T-cell (primary cell): ENCODE measurements at places on chromosomes 2 and 18.

DNA sequence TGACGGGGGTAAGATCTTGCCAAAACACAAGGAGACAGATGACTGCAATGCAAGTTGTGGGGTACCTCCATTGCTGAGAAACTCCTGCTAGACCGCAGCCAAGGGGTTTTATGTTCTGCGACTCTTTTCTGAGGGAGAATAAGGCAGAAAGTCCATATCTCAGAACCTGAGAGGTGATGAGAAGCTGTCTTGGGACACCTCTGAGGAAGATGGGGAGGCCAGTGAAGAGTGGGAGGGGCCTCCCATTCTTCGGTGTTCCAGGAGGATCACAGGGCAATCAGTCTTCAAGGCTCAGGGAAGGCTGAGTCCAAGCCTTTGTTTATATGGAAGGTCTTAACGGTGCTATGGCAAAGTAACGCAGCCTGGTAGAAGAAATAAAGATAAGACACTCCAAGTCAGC is 18.0 kb downstream of the CYP27A1 start:
- DNase-seq, result no peak

DNA sequence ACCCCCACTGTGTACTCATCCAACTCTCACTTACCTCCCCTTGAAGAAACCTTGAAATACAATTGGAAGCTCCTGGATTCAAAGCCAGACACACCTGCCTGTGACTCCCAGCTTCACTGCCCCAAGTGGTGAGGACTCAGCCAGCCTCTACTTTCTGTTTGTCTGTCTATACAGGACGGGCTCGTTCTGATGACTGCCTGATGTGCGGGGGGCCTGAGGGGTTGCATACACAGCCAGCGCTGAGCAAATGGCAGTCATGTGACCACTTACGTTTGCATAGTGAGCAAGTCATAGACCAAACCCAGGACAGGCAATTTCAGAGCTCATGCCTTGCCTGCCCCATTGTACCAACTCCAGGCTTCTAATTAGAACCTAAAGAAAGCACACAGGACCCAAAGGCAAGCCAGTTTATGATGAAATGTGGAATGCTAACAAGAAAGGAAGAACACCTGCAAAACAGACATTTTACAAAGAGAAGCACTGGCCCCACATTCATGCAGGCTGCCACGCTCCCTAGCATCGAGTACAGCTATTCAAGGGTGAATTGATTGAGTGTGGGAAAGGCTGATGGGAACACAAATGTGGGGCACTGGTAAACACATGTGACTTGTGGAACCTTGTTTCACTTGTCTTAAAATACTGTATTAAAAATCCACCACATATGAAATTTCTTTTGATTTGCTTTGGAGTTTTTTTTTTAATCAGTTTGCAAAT is 137.8 kb downstream of the LNPK start:
- DNase-seq, result no peak

GRCh38 chr18:54672846-54673475 is 81.9 kb downstream of the DYNAP start:
- DNase-seq, result no peak

- DNase-seq, result no peak
Observed at GRCh38 chr2:32572030-32572429, 55.8 kb upstream of the TTC27 start.

- DNase-seq, result no peak
Observed at GRCh38 chr2:118658596-118659198, 188.8 kb downstream of the EN1 start.

- DNase-seq, result no peak
Observed at GRCh38 chr2:70089220-70089982, 2.1 kb downstream of the PCBP1 start.

DNA sequence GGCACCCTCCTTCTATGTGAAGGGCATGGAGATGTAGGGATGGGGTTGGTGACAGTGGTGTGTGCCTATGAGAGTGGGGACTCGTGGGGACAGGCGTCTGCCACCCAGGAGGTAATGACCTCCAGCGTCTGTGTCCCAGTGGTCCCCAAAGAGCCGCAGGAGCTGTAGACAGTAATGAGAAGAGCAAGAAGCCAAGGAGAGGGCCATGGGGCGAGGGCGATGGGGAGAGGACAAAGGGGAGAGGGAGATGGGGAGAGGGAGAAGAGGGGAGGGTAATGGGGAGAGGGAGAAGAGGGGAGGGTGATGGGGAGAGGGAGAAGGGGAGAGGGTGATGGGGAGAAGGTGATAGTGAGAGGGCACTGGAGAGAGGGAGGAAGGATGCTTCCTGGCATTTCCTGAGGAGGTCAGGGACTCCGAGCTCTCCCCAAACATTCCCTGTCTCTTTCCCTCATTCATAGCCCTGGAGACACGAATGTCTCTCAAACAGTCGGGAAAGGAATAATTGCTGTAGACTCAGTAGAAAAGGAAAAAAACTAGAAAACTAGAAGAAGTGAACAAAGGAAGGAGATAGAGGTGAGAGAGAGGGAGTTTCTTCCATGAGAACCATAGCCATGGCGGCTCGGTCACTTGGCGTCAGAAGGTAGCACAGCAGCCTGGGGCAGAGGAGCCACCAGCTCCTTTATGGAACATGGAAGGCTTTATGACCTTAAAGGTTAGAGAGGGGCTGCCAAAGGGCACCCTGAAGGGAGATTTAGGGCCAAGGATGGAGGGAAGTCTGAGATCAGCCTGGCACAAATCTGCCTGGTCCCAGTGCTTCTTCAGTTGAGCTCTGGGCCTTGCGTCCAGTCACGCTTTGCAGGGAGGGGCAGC is 39.5 kb downstream of the PSD4 start:
- no peak for DNase-seq

DNA sequence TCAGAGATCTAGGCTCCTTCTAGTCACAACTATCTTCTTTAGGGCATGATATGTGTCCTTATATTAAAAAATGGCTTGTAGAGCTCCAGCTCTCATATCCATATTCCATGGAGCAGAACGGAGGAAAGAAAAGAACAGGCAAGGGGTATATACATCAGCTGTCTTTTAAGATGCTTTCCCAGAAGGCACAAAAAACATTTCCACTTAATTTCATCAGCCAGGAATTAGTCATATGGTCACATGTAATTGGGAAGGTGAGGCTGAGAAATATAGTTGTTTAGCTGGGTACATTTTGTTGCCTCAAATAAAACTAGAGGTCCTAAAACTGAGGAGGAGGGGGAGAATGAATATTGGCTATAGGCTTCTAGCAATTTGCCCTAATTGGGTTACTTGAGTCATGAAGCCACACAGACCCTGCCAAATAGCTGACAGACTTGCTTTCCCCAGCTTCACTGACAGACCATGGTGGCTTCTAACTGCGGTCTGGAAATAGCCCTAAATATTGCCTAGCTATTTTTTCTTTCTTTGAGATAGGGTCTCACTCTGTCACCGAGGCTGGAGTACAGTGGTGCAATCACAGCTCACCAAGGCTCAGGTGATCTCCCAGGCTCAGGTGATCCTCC is 20.0 kb downstream of the MAIP1 start:
- DNase-seq, result no peak

- no peak for DNase-seq
Observed at GRCh38 chr2:210215120-210215519, 10.1 kb downstream of the ACADL start.

DNA sequence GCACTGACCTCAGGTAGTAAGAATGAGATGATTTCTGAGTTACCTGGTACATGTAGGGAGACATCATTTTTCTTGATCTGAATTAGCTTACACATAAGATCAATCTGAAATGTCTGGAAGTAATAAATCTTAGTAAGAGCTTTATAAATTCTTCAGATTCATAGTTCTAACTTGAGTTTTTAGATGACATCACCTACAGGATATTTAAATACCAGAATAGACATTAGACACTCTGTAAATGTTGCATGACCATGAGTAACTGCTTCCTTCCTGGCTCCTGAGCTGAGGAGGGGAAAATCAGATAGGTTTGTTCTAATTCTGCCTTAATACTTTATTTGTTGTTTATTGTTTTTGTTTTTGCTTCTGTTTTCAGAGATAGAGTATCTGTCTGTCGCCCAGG is 181.8 kb downstream of the PHLPP1 start:
- no peak for DNase-seq

- no peak for DNase-seq
Observed at GRCh38 chr18:8081872-8082553, 514.9 kb downstream of the PTPRM start.

DNA sequence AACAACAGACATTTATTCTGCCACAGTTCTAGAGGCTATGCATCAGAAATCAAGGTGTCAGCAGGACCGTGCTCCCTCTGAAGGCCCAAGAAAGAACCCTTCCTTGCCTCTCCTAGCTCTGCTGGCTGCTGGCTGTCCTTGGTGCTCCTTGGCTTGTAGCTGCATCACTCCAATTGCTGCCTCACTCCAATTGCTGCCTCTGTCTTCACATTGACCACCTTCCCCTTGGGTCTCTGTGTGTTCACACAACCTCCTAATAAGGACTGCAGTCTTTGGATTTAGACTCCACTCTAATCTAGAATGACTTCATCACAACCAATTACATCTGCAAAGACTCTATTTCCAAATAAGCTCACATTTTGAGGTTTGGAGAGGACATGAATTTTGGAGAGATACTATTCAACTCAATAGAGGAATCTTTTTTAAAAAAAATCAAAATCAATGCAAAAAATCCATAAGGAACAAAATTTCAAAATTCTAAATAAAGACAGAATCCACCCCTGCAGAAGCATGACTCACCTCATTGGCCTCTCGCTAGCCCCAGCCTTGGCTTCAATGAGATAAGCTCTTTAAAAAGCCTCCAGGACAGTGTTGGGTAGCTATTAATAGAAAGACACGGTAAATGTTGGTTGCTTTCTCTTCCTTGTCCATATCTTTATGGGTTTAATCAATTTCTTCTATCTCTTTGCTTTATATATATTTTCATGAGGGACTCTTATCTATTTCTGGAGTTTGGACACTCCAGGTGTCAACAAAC is 267.6 kb upstream of the MGAT5 start:
- no peak for DNase-seq

- DNase-seq, result no peak
Observed at GRCh38 chr2:186306754-186307153, 179.3 kb upstream of the ZC3H15 start.

- no peak for DNase-seq
Observed at GRCh38 chr2:174648896-174649295, 51.3 kb upstream of the WIPF1 start.

- no peak for DNase-seq
Observed at GRCh38 chr18:24499814-24500213, 39.4 kb downstream of the HRH4 start.

GRCh38 chr2:191728750-191729624 is 51.1 kb downstream of the NABP1 start:
- DNase-seq, result no peak

- no peak for DNase-seq
Observed at GRCh38 chr2:40339026-40339425, 112.9 kb downstream of the SLC8A1 start.

GRCh38 chr2:170820757-170821530 is 4.3 kb downstream of the GAD1 start:
- no peak for DNase-seq

DNA sequence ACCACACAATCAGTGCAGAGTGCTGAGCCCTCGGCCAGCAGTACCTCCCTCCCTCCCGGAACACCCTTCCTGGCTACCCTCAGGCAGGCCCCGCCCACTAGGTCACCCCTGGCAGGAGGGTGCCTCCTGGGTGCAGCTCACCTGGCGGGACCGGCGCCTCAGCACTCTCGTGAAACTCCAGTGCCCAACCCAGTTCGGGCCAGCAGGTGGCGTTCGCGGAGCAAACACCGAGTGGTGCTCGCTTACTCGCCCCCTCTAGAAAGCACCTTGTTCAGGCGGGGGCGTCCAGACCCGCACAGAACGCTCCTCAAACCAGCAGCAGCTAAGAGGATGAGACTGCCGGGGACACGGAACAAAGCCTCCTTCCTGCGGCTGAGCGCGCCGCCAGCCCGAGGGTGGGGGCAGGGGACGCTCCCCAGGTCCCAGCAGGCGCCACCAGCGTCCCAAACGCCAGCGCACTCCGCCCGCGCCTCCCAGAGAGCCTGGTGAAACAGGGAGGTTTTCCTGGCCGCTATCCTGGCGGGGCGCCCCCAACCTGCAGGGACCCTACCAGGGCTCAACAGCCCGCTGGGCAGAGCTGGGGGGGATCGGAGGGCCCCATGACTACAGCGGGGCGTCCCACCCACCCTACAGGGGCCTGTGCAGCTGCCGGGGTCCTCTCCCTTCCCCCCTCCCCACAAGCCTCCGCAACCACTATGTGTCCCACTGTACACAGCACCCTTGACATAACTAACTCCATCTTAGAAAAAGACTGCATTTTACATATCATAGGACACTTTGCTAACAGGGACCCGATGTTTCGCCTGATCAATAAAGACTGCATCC is 44.7 kb downstream of the MRPS5 start:
- DNase-seq, result peak; percentile 92

DNA sequence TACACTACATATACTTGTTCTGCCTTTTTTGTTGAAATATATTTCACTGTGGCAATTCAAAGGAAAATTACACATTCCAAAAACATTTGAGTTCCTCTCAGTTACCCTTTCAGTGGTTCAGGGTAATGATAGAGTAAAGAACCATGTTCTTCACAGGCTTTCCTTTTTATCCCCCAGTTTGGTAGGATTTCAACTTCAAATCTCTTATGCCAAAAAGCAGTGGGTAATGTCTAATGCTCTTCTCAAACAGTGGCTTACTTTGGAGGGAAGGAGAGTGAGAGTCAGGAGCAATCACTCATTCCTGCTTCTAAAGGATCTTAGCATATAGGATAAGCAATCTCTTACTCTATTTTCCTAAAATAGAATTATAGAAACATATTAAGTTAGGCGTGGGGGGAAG is 290.6 kb downstream of the ZEB2 start:
- no peak for DNase-seq

DNA sequence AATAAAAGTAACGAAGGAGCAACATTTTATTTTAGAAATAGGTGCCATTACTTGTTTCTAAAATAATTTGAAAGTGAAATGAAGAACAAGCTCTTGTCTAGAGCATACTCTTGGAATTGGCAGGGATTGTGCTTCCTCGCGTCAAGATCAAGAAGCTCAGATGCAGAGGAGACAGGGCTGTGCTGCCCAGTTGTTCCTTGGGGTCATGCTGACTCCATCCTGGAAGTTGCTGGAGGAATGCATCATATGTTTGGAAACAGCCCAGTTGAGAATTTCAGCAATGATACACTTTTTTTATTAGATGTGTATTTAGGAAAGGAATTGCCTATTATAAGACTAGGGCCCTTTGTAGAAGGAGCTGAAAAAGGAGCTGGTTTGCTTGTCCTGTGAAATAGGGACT is 17.2 kb downstream of the LTBP1 start:
- DNase-seq, result no peak

DNA sequence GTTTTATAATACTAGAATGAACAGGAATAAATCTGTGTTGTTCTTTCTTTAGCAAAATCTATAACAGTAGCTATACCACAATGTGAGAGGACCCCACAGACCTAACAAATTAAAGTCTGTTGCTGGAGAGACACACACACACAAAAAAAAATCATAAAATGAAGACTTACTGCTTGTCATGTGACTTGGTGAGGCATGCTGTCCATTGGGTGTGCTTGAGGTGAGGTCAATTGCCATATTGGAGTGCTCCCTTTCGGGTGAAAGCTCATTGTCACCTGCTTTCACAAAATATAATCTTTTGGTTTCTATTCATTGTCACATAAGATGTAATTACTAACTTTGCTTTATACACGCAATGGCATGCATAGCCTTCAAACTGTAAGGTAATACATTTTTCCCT is 3.9 kb downstream of the IKZF2 start:
- no peak for DNase-seq
